Right lung (tissue), 10 donors: ENCODE measurements at places on chromosomes 2 and 18.

GRCh38 chr2:241049739-241050623, 51.6 kb downstream of the SNED1 start:
- no peak for DNase-seq

DNA sequence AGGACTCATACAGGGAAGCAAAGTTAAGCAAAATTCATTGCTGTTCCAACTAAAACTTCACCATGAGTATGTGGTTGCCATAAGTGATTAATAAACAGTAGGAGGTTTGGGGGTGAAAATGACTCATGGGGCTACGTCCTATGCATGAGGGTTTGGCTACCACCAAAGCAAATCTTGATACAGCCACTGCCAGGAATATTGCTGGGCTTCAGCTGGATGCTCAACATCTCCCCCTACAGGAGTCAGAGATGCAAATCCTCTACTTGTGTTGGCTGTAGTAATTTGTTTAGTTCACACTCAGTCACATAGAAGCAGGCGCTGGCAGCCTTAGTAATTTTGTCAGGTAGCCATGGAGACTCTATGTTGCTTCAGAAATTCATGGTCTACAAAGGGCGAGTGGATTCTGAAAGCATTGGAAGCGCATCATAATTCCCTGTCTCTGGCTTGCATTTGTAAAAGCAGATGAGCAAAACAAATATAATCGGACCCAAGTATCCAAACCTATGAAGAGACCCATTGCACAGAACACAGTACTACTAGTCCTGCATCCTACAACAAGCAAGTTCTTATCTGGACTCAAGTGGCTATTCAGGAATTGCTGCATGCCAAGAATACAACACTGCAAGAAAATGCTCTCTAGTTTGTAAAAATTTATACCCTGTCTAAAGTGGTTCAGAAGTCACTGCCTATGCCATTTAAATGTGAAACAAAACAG, 76.0 kb downstream of the CD28 start:
- DNase-seq: no peak

DNA sequence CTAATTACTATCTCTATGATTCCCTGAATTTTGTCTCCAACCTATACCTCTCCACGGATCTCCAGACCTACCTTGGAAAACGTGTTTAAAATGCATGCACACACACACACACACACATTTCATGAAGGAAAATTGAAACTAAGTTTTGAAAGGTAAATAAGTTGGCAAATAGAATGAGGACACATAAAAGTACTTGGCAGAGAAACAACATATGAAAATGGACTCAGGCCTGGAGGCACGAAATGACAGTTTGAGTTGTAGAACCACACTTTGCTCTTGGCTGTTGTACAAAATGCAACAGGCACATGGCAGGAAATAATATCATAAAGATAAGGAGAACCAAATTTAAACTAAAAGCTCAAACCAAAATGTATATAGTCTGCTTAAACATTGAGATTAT, 868.1 kb upstream of the CNTNAP5 start:
- DNase-seq: no peak

DNA sequence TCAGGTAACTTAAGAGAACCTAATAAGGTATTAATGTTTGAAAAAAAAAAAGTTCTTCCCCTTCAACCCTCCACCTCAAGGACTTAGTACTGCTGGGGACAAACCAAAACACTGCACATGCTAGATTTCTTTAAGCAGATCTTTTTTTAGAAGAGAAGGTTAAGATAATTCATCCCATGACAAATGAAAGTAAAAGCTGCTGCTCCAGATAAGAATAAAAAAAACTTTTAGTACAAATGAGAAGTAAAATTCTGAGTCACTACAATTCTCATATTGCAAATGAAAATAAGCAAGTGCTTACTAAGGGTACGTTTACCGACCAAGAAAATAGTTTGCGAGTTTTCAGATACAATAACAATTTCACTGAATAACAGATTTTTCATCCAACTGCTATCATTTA, 8.9 kb downstream of the STAM2 start:
- no peak for DNase-seq

GRCh38 chr2:214934006-214934405, 124.5 kb upstream of the BARD1 start:
- no peak for DNase-seq

- DNase-seq: no peak
Measured at GRCh38 chr18:10590412-10590811, 64.6 kb downstream of the NAPG start.
